ENCODE measurements at places on chromosomes 7 and 10.
A peak's percentile ranks its signal among the peaks of the same experiment; 100 is the strongest.

DNA sequence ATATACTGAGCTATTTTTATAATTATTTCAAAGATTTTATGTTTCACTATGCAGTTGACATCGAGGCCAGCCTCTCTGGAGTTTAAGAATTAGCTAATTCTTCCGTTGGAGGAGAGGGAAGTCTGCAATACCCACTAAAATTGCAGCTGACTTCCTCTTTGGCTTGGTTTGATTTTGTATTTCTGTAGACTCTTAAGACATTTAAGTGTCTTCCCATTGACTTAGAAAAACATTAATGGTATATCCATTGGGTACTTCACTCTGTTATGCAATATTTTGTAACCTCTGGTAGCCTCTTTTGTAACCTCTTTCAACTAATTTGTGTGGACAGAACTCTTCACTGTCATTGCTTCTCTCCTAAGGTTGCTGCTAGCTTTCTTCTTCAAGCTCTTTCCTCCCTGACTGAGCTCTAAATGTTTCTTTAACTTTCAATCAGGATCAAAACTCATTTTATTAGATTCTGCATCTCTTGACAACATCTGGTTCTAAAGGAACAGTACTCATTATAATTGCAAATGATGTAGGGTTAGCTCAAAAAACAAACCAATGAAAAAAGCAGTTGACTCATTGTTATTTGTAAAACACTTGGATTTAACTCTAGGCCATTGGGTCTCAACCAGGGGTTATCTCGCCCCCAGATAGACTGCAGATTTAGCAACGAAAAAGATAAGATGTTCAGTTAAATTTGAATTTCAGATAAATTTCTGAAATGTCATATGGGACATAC is 1.7 kb upstream of the ANKRD22 start:
- peak; percentile 95 for DNase-seq

- peak; percentile 74 for DNase-seq
Measured at GRCh38 chr10:15419279-15419874, 48.3 kb upstream of the FAM171A1 start.

DNA sequence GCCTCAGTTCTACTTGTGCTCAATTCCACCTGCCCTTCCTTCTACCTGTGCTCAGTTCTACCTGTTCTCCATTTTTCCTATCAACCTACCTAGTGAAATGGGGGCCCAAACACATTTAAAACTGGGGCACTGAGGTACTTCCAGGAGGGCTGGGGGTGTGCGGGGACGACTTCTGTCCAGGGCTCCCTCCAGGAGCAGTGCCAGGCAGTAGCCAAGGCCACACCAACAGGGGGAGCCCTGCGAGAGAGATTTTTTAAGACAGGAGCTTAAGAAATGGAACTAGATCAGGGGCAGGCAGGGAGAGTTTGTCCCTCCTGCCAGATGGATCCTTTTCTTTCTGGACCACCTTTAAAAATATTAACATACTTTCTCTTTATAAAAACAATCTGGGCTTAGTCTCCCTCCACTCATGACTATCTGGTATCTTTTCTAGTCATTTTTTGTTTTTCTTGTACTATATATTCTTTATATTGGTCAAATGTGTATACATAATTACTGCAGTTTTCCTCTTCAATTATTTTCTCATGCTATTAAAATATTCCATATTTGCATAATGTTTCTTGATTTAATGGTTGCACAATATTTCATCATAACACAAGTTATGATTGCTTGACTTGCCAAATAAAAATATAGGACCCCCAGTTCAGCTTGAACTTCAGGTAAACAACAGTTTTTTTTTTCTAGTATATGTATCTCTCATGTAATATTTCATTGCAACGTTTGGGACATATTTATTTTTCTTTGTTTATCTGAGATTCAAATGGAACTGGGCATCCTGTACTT is 47.3 kb upstream of the INSYN2A start:
- no peak for DNase-seq

- DNase-seq: no peak
Measured at GRCh38 chr7:68888971-68889385, 709.3 kb upstream of the AUTS2 start.

DNA sequence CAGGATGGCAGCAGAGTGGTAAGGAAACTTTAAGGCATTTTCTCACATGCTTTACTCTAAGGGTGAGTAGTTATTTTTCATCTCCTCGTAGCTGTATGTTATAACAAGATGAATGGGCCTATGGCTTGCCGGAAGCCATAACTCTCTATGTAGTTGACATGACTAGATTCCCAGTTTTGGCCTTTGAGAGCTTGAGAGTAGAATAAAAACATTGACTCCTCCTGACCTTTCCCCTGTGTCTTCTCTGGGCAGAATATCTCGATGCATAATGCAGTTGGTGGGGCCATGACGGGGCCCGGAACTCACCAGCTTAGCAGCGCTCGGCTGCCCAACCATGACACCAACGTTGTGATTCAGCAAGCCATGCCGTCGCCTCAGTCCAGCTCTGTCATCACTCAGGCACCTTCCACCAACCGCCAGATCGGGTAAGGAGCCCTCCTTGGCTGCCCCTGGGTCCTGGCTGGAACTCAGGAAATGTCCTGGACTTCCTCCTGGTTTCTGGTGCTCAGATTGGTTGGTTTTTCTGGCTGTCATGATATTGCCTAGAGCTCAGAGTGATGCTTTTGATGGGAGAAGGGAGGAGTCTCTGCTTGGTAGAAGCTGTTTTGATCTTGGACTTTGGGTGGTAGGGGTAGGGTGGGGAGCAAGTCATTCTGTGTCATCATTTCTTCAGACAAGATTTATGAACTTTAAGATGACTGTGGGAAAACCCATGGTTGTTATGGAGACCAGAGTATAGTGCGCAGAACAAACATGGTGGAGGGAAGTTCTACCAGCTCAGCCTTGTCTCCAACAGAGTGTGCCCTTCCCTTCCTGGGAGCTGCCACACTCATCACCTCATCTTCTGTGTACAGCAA is 158.0 kb downstream of the CREB5 start:
- DNase-seq: no peak

- DNase-seq: no peak
Measured at GRCh38 chr10:99610221-99610620, 10.0 kb downstream of the SLC25A28 start.

- no peak for DNase-seq
Measured at GRCh38 chr7:155289949-155290501, 7.7 kb upstream of the INSIG1 start.

DNA sequence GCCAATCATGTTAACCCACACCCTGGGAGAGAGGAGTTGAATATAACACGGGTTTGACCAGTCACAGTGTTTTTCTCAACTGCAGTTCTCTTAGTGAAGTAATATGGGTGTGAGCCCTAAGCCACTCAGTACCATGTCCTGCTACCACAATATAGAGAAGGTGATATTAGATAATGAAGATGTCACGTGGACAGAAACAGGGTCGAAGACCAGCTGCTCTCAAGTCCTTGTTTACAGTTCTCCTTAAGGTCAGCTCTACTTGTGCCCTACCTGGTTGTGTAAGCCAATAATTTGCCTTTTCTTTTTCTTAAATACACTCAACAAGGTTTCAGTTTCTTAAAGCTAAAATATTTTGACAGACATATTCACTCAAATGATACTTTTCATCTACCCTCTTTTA is 128.3 kb upstream of the POT1 start:
- DNase-seq: no peak

GRCh38 chr10:132283604-132284382 is 24.0 kb downstream of the STK32C start:
- no peak for DNase-seq

DNA sequence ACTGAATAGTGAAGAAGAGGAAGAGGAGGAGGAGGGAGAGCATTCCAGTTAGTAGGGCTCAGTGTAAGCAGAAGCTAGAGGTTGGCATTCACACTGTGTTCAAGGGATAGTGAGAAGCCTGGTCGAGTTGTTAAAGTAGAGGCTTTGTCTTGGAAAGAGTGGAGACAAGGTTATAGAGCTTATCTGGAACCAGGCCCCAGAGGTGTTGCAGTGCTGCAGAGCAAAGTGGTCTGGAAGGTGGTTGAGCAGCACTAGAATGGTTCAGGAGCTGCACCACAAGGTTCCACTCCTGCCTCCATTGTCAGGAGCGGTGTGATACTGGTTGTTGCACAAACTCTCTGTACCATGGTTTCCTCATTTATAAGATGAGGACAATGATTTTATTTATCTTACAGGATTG is 8.8 kb upstream of the PCGF5 start:
- no peak for DNase-seq

Data from Kasumi-1 (cell line).